ENCODE measurements at places on chromosomes 1 and 21.

DNA sequence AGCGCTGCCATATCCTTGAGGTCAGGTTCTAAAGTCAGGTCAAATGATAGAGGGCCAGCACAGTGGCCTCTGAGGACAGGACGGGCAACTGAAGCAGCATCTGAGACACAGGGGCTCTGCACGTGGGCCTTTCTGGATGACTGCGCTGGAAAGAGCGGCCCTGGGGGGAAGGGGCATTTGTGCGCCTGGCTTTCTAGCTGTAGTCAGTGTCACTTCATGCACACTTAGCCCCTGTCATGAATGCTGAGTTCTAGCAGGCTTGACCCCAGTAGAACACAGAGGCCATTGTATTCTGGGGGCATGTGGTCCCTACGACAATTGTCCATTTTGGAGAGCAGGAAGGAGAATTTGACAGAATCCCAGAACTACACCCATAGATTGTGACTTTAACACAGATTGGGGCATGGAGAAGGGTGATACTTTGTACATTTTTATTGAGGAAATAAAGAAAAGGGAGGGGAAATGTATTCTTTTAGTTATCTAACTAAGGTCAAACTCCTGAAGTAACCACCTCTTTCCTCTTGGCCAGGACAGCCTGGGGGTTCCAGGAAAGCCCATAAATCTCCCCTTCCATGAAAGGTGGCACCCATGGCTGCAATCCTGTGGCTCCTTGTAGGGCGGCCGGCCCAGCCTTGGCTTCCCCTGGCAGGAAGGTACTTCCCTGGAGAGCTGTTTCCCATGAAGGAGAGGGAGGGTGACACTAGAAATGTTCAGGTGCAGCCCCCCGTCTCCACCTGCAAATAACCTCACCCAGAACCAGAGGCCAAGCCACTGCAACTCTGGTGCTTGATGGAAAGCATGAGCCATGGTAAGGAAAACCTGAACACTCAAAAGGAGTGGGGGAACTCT is 34.4 kb downstream of the NTPCR start:
- DNase-seq = no peak

- DNase-seq = no peak
Observed at GRCh38 chr21:15001113-15001512, 63.7 kb downstream of the NRIP1 start.

- no peak for DNase-seq
Observed at GRCh38 chr1:168623003-168623828, 46.8 kb downstream of the XCL1 start.

DNA sequence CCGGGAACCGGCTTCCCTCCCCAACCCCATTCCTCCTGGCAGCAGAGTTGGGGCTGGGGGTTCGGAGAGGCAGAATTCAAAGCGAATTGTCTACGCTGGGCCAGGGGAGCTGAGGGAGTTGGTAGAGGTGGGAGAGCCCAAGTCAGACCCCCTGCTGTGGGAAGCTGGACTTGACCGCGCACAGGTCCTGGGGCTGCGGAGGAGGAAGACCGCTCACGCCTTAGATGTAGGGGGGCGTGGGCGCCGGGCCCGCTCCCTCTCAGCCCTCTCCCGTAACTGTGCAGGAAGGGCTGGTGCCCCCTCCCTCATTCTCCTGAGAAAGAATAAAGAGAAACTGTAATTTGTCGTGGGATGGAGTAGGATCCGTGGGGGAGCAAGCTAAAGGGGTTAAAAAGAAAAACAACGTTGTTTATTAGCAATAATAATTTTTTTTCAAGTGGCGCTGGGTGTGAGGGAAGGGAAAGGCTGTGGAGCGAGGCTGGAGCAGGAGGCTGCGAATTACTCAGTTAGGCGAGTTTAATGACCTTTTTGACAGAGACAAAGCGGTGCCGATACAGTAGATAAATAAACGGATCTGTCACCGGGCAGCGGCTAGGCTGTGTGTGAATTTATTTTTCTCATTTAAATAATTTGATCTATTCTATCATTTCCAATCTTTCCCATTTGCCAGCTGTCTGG is 838 bp upstream of the GRIK3 start:
- DNase-seq = no peak

DNA sequence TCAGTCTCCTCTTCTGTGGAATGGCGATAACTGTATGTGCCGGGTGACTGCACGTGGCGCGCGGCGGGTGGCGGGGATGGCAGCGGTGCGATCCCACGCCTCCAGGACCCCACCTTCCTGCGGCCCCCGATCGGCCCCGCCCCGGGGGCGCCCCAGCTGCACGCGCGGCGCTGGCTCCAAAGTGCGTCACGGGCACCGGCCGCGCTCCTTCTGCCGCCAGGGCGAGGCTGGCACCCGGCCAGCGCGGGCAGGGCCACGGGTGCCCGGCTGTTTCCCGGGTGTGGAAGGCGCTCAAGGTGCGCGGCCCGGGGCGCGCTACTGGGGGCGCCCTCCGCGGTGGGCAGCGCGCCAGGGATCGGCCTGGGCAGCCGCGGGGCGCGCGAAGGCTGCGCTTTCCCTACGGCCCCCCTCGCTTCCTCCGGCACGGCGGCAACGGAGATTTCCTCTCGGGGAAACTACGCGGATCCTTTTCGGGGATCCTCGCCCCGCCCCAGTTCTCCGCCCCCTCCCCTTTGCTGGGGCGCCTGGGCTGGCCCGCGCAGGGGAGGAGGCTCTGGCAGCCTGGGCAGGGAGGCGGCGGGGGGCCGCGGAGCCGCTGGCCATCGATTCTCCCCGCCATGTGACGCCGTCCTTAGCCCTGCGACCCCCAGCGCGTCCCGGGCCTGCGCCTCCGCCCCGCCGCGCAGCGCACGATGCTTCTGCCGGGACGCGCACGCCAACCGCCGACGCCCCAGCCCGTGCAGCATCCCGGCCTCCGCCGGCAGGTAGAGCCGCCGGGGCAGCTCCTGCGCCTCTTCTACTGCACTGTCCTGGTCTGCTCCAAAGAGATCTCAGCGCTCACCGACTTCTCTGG is at the start of gene EVA1C:
TSS of gene EVA1C (plus strand) at position 545 of the 853 bp plus-strand sequence. CDS start at position 693, 148 bp downstream.
- peak; percentile 87 for DNase-seq

DNA sequence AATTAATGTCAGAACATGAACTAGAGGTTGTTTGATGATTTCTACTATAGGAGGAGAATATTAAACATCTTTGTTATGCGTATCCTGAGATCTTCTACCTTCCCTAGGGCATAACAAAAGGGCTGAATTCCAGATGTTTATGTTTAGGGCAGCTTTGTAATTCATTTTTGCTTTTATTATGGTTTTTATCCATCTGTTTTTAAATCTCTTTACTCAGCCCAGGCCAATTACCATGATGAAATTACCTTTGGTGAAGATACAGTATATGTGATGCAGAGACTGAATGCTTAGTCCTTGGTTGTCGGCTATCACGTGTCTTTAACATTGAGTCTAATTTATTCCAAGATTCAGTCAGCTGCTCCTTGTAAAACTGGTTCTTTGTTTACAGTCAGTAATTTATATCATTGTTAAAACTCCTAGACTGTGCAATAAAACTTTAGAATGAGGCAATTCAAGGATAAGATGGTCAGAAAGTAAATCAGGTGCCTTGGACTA is 176.9 kb downstream of the CTH start:
- DNase-seq = no peak

GRCh38 chr21:30463713-30464112 is 16.5 kb downstream of the KRTAP19-1 start:
- no peak for DNase-seq

DNA sequence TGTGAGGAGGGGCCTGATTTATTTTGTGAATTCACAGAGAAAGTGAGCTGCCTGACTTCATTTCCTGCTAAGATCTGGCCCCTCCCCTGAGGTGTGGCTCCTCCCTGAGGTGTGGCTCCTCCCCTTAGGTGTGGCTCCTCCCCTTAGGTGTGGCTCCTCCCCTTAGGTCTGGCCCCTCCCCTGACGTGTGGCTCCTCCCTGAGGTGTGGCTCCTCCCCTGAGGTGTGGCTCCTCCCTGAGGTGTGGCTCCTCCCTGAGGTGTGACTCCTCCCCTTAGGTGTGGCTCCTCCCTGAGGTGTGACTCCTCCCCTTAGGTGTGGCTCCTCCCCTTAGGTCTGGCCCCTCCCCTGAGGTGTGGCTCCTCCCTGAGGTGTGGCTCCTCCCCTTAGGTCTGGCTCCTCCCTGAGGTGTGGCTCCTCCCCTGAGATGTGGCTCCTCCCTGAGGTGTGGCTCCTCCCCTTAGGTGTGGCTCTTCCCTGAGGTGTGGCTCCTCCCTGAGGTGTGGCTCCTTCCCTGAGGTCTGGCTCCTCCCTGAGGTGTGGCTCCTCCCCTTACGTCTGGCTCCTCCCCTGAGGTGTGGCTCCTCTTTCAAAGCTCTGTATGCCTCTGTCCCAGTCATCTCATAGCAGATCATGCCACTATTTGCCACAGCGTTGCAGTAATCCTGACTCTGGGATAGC is 26.9 kb upstream of the LRRC3 start:
- peak; percentile 64 for DNase-seq

DNA sequence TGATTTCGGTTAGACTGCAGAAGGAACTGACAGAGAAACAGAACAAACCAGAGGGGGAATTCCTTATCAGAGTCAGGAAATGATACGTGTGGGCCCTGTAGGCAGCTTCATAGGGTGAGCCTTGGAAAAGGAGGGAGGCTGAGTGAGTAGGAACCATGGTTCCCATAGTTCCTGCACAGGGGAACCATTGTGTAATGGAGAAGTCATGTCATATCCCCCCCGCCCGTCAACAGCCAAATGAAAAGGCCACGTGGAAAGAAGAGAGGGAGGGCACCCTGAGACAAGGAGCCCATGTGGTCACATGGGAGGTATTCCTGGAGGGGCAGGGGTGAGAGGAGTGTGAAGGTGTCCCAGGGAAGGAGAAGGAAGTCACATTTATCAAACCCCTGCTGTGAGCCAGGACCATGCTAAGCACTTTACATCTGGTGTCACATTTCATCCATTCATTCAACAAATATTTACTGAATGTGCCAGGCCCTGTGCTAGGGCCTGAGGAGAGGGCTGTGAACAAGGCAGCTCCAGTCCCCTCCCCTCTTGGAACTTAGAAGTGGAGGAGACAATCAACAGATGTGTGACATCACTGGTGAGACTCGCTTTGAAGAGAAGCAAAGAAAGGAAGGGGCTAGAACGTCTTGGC is 15.7 kb upstream of the FGR start:
- no peak for DNase-seq

- DNase-seq = no peak
Observed at GRCh38 chr1:56287721-56288120, 291.6 kb downstream of the PLPP3 start.

GRCh38 chr21:17818186-17819113 is 706 bp downstream of the C21orf91 start:
- DNase-seq = no peak

DNA sequence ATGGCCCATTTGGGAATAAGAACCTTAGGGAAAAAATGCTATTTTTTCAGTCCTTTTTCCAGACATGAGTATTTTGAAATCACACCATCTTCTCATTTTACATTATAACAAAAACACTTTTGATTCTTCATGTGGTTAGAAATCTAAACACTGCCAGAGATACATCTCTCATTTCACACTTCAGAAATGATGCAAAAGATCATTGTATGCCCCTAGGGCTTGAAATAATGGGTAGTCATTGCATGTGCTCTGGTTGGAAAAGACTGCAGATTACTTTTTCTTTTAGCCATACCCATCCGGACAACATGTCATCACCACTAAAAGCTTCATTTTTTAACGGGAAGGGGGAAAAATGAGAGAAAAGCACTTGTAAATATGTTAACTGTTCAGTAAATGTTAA is 1152.2 kb upstream of the ADGRL4 start:
- no peak for DNase-seq

GRCh38 chr1:62144238-62144831 is 50.3 kb upstream of the L1TD1 start:
- no peak for DNase-seq

DNA sequence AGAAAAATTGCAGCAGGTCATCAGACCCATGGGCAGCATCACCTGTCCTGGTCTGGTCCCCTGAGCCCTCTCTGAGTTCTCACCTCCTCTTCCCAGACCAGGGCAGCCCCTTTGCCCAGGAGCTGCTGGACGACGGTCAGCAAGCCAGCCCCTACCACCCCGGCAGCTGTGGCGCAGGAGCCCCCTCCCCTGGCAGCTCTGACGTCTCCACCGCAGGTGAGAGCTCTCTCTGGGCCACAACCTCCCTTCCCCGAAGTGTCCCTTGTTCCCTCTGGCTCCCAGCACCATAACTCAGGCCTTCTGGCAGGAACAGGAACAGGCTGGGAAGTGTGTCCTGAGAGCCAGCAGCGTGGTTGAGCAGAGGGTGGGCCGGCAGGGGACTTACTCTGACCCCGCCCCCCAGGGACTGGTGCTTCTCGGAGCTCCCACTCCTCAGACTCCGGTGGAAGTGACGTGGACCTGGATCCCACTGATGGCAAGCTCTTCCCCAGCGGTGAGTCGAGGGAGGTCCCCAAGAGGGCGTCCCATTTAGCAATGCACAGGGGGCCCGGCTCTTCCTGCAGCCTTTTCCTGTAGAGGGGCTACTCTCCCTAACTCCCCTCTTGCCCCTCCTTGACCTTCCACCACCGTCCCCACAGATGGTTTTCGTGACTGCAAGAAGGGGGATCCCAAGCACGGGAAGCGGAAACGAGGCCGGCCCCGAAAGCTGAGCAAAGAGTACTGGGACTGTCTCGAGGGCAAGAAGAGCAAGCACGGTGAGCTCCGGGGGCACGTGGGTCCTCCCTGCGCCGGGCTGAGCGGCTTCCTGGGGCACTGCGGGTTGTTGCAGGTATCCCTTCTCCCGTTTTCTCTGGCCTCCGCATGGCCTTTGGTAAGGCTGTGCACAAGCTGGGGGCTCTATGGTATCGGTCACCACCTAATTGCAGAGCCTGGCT is 2.4 kb downstream of the ELF3 start:
- no peak for DNase-seq

- no peak for DNase-seq
Observed at GRCh38 chr1:232274236-232274855, 355.6 kb downstream of the SIPA1L2 start.

GRCh38 chr1:43368646-43369020 is 822 bp upstream of the ELOVL1 start:
- no peak for DNase-seq

DNA sequence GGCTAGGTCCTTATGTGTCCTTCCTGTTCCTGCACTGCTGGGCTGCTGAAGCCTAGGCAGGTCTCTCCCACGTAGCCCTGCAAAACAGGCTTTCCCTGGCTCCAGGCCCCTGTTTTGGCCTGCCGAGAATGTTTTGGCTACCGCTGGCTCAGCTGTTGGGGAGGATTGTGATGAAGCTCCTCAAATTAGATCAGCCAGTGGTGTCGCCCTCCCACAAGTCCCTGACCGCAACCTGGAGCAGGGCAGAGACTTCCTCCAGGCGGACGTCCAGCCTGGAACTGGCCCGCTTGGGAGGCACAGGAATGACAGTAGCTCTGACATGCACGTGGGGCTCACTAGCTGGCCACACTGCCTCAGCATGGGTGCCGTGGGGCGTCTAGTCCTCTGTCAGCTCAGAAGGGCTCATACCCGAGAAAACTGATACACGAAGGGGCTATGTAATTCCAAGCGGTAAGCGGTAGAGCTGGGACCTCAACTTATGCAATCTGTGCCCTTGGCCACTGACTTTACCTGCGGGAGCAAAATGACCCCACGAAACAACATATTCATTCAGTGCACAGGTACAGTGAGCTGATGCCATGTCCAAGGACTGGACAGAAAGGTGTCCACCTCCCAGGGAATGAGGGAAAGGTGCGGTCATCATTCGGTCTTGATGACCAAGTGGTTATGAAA is 26.6 kb downstream of the DHRS3 start:
- no peak for DNase-seq
